Suprapubic skin (tissue), 4 donors: ENCODE measurements at places on chromosomes 3 and 15.

GRCh38 chr3:278300-279064 is 81.9 kb downstream of the CHL1 start:
- DNase-seq, result no peak

DNA sequence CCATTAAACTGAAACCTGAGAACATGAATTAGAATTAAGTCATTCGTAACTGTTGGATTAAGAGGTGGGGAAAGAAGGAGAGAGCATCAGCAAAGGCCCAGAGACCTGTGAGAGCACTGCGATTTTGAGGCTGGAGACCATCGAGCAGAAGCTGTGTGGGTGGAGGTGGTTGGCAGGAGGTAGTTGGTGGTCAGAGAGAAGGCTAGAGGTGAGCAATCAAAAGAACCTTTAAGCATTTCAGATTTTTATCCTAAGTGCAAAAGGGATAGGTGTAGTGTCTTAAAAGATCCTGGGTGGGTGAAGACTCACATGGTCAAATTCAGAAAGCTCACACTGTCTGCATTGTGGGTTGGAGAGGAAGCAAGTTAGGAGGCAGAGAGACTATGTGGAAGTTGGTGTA is 65.1 kb upstream of the TEX264 start:
- no peak for DNase-seq

DNA sequence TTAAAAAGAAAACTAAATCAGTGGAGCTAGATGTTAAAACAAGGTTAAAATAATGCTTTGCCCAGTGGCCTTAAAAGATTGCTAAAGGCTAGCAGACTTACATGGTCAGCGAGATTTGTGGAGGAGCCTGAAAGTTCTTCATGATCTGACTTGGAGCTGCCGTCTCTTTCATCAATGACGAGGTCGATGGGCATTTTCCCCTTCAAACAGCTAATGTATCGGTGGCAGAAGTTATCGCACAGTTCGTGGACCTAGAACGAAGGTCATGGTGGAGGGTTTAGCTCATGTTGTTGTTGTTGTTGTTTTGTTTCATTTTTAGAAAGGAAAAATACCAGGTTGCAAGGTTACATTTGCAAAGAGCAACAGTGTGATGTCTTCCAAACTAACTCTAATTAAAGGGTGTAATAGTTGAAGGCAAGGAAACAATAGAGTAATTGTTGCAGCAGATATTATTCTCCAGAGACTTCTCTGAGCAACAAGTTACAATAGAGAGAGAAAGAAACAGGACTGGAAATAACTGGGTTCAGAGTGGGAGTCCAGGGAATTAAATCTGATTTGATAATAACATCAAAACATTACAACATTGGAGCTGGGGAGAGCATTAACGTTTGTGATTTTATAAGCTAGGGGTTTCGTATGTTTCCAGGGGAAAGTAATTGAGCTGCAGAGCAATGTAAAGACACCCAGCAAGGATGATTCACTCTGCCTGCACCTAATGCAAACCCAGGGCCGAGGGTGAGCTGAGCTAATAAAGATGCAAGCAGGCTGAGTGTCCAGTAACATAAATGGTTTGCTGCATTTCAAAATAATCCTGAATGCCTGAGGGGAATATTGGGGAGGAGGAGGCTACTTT is 6.6 kb downstream of the MEIS2 start:
- DNase-seq, result no peak

GRCh38 chr15:40436892-40437751 is 3.6 kb upstream of the BAHD1 start:
- no peak for DNase-seq

DNA sequence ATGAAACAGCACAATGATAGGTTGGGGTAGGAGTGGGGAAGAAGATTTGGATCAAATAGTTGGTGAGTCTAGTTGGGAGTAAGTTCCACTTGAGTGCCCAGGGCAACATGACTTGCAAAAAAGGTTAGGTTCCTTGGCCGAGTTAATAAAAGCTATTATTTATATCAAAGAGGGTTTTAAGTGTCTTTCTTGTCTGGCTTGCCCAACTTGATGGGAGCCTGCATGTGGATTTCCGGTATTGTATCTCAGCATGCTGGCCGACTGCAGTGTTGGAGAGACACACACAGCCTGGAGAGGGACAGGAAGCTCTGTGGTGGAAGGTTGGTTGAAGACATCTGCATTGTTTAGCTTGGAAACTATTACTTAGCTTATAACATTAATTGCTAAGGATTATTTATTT is 449.5 kb upstream of the TBL1XR1 start:
- DNase-seq, result no peak
